ENCODE measurements at places on chromosomes 2 and 18.

DNA sequence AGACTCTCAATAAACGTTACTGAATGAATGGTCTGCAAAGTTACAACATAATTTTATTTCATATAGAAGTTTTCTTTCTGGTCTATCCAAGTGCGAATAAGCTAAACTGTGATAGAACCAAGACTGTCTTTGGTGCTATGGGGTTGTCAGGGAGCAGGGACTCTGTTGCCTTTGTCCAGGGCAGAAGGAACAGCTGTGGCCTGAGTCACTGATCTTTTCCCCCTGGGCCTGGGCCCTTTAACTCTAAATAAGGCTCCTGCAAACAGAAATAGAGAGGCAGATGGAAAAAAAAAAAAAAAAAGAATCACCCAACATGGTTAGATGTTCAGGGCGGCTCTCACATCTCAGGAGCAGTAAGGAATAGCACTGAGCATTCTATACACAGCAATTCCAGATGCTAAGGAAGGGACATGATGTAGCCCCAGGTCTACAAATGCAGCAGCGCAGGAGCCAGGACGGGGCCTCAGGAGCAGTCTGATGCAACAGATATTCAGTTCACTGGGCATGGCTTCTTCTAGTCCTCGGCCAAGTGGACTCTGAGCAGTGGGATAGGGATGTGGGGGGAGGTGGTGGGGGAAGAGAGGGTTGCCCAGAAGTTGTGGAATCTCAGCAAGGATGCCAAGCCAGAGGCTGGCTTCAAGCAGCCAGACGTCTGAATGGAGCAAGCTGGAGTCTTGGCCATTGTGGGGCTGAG, 247.1 kb upstream of the SIX2 start:
- DNase-seq = no peak

- no peak for DNase-seq
Measured at GRCh38 chr2:176152350-176153181, 1.2 kb downstream of the HOXD4 start.

DNA sequence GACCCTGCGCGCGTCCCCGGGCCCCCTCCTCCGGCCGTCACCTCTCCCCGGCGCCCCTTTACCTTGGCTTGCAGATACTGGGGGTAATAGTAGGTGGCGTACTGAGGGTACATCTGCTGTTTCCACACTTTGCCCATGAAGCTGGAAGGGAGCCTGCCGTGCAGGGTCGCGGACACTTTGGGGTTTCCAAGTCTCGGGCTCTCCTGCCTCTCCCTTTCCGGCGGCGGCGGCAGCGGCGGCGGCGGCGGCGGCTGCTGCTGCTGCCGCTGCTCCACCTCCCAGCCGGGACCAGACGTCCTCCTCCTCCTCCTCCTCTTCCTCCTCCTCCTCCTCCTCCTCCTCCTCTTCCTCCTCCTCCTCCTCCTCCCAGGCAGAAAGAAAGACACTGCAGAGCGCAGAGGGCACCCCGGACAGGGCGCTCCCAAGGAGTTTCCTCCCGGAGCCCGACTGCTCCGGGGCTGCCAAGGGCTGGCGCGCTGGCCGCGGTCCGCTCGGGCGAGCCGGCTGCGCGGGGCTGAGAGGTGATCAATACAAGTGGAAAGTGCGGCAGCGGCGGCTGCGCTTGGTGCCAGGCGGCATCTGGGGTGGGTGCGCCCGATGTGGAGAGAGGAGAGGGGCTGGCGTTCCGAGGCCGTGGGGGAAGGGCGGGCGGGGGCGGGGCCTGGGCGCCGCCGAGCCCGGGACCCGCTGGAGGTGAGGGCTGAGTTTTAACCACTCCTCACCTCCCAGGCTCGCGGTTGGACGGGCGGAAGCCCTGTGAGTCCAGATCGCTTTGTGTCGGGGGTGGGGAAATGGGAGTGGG, at the start of gene RBMS1:
Gene RBMS1, minus strand, starts transcription at position 581 of the 802 bp plus-strand sequence. Its CDS starts 444 bp downstream, at position 137.
- DNase-seq = peak; percentile 53

DNA sequence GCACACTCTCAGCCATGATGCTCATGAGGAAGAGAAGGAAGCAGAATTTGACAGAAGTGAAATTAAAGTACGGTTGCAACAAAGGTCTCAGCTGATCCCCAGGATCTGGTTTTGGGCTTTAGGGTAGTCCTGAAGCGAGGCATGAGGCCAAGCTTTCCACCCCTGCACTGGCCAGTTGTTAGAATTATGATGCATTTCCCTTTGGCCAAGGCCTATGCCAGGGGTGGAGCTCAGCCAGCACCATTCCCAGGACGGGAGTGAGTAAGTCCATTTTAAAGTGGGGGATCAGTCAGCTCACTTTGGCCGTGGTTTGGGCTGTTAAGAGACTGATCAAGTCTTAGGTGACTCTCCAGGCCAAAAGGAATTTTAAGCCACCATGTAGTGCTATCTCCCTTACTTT, 314.5 kb upstream of the MMADHC start:
- no peak for DNase-seq

DNA sequence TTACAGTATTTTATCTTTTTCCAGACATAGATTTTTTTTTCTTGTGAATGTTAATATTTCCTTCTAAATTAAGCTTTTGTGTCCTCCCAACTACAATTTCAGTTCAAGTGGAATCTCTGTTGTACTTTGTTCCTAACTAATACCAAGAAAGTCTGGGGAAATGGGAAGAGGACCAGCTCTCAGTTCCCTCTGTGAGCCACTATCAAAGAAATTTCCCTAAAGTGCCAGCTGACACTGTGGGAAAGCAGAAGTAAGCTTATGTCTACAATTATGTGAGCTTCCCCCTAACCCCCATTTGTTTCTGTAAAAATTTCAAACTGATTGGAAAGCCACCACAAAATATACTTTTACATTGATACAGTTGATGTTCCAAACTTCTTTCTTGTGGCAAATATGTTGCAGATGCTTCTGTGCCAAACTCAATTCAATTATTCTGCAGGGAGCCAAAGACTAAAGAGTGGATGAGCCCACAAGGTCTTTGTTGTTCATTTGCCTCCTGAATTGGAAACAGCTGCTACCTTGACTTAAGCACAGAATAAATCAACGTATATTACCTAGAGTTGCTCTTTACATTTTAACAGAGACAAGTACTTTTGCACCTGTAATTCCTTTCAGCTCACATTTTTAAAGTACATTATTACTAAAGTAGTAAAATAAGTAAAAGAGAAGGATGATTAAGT, 306.6 kb downstream of the PTH2R start:
- DNase-seq = no peak

GRCh38 chr2:47629501-47630460, 153.2 kb upstream of the MSH6 start:
- DNase-seq = no peak

Measured in transverse colon (tissue), 4 donors.